ENCODE measurements at places on chromosomes 4 and X. TPM values are rescaled to one million over a fixed set of nuclear protein-coding genes. Genes with fewer than 3 reads are reported as not detected.
A peak's percentile ranks its signal among the peaks of the same experiment; 100 is the strongest.

- DNase-seq: no peak
These were observed 156.1 kb downstream of the RAB28 start for GRCh38 chr4:13327991-13328390.

DNA sequence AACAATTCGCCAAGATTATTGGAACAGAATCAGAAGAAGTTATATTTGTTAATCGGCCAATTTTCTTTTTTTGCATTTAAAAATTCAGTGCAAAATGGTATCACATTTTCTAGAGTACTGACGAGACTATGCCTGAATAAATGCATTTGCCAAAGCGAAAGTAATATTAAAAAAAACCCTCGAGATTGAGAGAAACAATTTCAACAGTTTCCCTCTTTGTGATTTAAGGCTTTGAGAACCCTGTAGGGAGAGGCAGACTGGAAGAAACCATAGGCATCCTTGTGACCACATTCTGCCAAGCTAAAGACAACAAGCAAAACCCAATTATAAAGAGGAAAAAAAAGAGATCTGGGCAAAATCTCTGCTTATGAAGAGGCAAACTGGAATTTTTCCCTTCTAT is 218.1 kb upstream of the GK2 start:
- no peak for DNase-seq

DNA sequence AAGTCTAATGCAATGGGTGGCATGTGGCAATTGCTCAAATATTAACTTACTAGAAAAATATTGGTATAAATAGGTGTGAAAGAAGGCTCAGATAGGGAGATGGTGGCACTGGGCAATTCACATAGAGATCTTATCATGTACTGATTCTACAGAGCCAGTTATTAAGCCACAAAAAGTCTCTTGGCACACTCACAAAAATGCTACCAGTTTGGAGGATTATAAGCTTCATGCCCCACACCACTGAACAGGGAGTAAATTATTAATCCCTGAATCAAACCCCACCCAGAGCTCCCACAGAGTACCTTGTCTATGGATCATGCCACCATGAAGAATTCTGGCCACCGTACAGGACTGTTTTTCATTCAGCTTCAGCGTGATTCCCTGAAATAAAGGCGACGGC is 13.8 kb downstream of the MPP1 start:
- no peak for DNase-seq

DNA sequence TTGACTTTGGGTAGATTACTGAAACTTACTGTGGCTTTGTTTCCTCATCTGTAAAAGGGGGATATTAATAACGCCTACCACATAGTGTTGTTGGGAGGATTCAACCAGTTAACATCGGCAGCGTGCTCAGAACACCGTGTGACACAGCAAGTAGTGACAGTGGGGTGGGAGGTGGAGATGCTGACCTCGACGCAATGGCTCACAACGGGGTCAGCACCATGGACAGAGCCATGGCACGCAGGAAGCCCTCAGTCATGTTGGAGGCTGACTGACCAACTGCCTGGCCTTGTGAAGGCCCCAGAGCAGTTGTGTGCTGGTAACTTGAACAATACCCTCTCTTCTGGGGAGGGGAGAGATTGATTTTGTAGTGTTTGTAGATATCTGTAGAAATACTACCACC is 93.2 kb downstream of the WFS1 start:
- no peak for DNase-seq

- DNase-seq: no peak
These were observed 196.0 kb upstream of the TLL1 start for GRCh38 chr4:165677081-165677480.

- no peak for DNase-seq
These were observed 230.8 kb downstream of the INPP4B start for GRCh38 chr4:142615324-142615665.

GRCh38 chrX:150982235-150982787 is 824 bp upstream of the HMGB3 start:
- DNase-seq: no peak

DNA sequence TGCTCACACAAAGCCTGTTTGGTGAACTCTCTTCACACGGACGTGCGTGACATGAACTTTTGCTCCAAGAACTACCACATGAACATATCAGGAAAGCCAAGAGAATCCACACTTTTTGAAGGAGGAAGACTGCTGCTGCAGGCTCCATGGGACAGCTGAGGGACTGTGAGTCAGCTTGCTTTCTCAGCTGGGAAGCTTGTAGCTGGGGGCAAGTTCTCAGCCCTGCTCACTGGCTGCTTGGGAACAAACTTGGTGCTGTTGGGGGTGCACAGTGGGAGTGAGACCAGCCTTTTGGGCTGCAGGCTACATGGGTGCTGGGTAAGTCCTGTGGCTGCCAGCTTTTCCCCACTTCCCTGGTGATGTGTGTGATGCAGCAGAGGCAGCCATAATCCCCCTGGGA is 123.9 kb downstream of the ATP8A1 start:
- DNase-seq: no peak

- DNase-seq: no peak
These were observed 60.1 kb downstream of the APBB2 start for GRCh38 chr4:41154010-41154813.

GRCh38 chr4:75036046-75036830 is 103.3 kb downstream of the PARM1 start:
- DNase-seq: no peak

DNA sequence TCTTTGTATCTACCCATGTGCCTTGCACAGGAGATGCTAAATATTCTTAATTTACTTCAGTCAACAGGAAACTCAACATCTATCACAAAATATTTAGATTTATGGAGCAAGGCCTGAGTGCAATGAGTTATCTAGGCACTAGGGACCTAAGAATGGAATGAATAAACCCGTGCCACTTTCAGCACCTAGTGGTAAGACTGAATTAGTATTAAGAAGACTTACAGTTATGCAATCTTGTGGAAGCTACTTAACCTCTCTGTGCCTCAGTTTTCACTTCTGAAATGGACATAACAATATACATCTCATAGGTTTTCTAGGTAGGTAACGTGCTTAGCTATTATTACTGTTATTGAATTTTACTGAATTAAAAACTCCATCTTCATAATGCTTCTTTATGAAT is 144.6 kb upstream of the MAP3K15 start:
- peak; percentile 25 for DNase-seq

DNA sequence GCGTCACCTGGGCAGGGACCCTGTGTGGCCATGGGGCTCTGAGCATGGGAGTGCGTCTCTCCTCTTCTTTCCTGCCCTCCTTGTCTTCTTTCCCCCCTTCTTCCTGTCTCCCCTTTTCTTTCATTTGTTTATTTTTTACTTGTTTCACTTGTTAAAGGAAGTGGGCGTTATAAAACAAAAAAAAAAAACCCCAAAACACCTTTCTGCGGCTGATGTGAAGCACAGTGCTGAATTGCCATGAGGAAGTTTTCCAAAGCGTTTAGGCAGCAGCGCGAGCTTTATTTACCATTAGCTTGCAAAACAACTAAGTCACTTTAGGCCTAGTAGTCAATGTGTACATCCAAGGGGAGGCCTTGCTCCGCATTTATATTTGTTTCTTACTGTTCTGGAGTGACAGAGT is 57.0 kb downstream of the NOP14 start:
- peak; percentile 44 for DNase-seq

- no peak for DNase-seq
These were observed 166.2 kb upstream of the FGF13 start for GRCh38 chrX:138877746-138878145.

DNA sequence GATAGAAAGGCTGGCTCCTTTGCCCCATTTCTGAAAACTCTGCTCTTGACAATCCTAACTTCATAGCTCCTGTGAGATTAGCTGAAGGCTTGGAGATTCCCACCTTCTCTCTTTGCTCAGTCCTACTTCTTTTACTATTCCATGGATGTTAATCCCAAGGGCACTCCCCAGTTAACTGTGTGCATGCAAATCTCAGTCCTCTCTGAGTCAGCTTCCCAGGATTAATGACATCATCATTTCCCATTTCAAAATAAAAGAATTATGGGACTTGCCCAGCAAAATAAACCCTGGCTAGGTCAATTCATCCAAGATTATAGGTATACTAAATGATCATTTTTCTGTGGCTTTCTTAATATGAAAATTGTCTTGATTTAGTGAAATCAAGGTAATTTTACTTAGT is 328.6 kb upstream of the NR3C2 start:
- DNase-seq: no peak

DNA sequence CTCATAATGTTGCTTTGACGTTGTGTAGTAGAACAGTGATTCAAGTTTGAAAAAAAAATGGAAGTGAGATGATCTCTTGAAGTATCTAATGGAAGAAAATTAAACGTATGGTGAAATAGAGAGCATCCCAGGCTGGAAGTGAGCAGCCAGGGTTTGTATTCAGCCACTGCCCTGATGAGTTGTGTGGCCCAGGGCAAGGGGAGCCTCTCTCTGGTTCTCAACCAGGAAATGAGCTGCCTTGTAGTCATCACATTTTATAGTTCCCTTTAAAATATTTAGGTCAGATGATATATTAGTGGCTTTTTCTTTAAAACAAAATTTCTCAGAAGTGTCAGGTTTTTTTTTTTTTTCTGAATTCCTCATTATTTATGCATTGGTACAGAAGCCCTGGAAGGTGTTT is 150.3 kb downstream of the GPAT3 start:
- no peak for DNase-seq

- no peak for DNase-seq
These were observed 19.3 kb downstream of the EPHA5 start for GRCh38 chr4:65651031-65651430.

DNA sequence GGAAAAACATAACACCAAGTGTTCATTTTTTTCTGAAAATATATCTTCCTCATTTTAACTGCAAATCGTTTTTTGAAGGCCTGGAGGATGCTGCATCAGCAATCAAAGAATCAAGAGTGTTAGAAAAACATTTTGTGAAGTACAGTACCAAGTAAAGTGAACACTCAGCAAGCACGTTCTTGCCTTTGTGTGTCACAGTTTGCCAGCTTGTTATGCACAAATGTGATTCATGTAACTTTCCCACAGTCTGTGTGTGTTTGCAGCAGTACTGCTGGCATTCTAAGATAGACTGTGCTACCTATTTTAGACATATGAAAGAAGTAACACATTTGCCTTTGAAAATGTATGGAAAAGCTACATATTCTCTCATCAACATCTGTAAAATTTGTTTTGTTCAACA is 1617.7 kb downstream of the RPA4 start:
- no peak for DNase-seq

DNA sequence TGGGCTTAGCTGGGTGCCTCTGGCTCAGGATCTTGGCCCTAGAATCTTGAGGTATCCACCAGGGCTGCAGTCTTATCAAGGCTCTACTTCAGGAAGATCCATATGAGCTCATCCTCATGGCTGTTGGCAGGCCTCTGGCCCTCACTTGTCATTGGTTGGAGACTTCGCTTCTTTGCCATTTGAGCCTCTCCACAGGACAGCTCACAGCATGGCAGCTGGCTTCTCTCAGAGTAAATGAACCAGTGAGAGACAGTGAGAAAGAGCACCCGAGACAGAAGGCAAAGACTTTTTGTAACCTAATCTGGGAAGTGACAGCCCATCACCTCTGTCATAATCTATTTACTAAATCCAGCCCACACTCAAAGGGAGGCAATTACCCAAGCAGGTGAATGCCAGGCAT is 236.8 kb downstream of the GPAT3 start:
- no peak for DNase-seq

- no peak for DNase-seq
These were observed 920.4 kb upstream of the EPHA5 start for GRCh38 chr4:66590488-66591215.

DNA sequence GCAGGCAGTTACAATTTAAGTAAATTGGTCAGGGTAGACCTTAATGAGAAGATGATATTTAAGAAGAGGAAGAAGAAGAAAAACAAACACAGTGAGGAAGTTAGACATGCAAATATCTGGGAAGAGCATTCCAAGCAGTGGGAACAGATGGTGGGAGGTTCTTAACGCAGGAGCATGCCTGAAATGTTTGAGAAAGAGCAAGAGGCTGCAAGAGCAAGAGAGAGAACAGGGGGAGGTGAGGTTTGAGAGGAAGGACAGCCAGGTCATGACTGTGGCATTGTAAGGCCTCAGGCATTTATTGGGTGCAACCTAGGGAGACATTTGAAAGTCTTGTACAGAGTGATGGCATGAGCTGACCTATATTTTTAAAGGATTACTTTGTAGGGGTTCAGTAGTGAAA is 136.0 kb downstream of the UGT8 start:
- DNase-seq: no peak

DNA sequence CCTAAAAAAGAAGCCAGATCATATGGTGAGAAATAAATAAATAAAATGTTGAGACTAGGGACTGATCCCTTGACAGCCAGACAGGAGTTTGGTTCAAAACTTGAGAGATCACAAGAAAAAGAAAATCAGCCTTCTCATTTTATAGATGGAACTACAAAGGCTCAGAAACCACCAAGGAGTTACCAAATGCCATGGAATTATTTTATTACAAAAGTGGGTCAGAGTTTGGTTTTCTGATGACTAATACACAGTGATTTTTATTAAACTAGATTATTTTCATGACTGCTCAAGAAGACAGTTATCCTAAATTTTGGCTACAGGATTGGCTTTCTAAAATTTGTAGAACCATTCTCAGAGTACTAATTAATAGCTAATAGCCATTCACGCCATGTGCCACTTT is 6.2 kb downstream of the CXCL1 start:
- DNase-seq: no peak

TMEM47 gene
- not detected for total RNA-seq

FAM236C gene
- not detected for total RNA-seq

BST1 gene
- total RNA-seq: 0.27 TPM

PDE5A gene
- total RNA-seq: 4.9 TPM

RBM46 gene
- not detected for total RNA-seq

TRIM61 gene
- 0.25 TPM for total RNA-seq

MAGEC2 gene
- not detected for total RNA-seq

TGIF2LX gene
- not detected for total RNA-seq

PIM2 gene
- 391 TPM for total RNA-seq

HSFX1 gene
- total RNA-seq: 0.32 TPM

ZXDA gene
- total RNA-seq: 20.0 TPM

SOD3 gene
- not detected for total RNA-seq

UGT2B10 gene
- total RNA-seq: not detected

FAT1 gene
- total RNA-seq: not detected

CABS1 gene
- not detected for total RNA-seq

Data from CD4-positive, CD25-positive, alpha-beta regulatory T cell (primary cell).